ENCODE measurements at places on chromosomes 12 and 14. TPM values are rescaled to one million over a fixed set of nuclear protein-coding genes. Genes with fewer than 3 reads are reported as not detected.

MGP gene
- not detected for total RNA-seq

TAS2R42 gene
- total RNA-seq, result not detected

LRFN5 gene
- total RNA-seq, result 5.4 TPM

CCER1 gene
- total RNA-seq, result not detected

NDUFA9 gene
- 67.0 TPM for total RNA-seq

GRCh38 chr12:126534495-126534894 lies 1469.3 kb downstream of the AACS start:
- no peak overlapping the region for H3K4me3 ChIP-seq
- no peaks in the 10 kb centered on the region for H3K4me1 ChIP-seq
- H3K27me3 ChIP-seq, result no peaks in the 10 kb centered on the region
- no peak for DNase-seq
- no peaks in the 10 kb centered on the region for H3K36me3 ChIP-seq
- H3K27ac ChIP-seq, result no peak overlapping the region

DNA sequence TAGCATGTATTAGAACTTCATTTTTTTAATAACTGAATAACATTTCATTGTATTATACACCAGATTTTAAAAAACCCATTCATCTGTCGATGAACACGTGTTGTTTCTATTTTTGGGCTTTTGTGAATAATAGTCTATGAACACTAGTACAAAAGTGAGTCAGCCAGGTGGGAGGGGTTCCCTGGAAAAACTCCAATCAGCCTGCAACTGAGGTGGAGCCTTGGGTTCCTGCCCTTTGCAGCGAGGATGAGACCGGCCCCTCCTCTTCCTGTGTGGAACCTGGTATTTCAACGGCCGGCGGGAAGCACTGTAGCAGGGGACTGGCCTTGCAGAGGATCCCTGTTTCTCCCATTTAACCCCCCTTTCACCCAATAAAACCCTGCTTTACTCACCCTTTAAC lies 56.1 kb downstream of the LMNTD1 start:
- H3K27ac ChIP-seq, result no peak overlapping the region
- no peaks in the 10 kb centered on the region for H3K36me3 ChIP-seq
- no peak overlapping the region for H3K4me3 ChIP-seq
- no peaks in the 10 kb centered on the region for H3K4me1 ChIP-seq

DNA sequence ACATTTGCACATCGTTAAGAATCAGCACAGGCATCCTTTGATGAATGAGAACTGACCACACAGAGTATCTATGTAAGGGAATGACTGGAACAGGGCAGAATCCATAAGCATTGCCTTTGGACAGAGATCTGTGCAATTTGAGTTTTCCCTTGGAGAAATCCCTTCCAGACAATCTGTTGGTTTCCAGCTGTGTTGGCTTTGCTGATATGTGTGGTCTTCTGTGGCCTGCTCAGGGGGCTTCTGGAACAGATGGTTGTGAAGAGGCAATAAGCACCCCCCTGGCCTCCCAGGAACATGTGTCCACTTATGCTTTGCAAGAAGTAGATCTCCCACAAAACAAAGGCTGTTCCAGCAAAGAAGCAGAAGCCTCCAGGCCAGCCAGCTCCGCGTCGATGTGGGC lies 111.4 kb upstream of the TMEM132C start:
- no peak overlapping the region for H3K27ac ChIP-seq
- DNase-seq, result no peak
- no peak overlapping the region for H3K4me3 ChIP-seq
- no peaks in the 10 kb centered on the region for H3K4me1 ChIP-seq

DNA sequence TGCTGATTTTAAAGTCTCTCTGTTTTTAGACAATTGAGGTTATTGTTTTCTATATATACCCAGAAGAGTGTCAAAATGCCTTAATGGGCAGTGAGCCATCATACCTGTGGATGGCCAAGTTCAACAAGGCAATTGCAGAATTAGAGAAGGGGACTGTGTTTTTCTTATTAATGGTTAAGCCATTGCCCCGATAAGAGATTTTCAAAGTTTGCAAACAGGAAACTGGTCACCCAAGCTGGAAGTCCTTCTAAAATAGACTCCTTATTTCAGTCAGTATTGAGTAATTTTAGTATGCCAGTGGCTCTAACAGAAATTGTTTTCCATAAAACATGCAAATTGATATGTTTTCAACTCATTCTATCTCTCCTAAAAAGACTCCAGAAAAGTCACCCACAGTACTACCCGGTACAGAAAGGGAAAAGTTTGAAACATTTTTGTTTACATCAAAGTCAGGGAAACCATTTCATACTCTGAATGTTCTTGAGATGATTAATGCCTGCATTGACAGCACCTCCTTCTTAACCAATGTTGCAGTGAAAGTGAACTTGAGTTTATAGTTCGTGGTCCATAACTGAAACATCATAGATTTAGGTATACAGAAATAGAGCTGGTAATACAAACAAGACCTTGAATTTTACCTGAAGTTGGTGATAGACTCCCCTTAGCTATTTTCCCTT lies 191.1 kb downstream of the TMX1 start:
- no peaks in the 10 kb centered on the region for H3K36me3 ChIP-seq
- H3K27me3 ChIP-seq, result no peaks in the 10 kb centered on the region
- H3K4me1 ChIP-seq, result no peaks in the 10 kb centered on the region

DNA sequence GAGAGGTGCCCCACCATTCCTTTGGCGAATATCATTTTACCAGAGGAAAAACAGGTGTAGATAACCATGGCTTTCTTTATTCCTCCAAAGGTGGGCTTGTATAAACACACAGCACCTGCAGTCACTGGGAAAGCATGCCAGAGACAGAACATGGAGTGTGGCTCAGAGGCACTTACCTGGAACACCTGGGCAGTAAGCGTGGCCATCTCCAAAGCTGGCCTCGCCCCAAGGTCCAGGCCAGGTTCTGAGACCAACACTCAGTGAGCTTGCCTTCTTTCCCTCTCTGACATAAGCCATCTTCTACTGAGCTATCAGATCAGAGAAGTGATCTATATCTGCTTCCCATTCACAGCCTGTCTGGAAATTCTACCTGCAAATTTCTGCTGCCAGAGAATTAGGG lies 70.5 kb downstream of the NUAK1 start:
- DNase-seq, result no peak
- H3K36me3 ChIP-seq, result peaks cover 8% of the 10 kb centered on the region
- no peaks in the 10 kb centered on the region for H3K27me3 ChIP-seq
